ENCODE measurements at places on chromosomes 5 and 9.

- peak; percentile 90 for DNase-seq
These were observed 28.4 kb upstream of the SLC12A7 start for GRCh38 chr5:1140171-1140817.

GRCh38 chr9:132035679-132036078, 44.0 kb downstream of the MED27 start:
- no peak for DNase-seq

GRCh38 chr5:68229416-68229815, 13.9 kb downstream of the PIK3R1 start:
- no peak for DNase-seq

DNA sequence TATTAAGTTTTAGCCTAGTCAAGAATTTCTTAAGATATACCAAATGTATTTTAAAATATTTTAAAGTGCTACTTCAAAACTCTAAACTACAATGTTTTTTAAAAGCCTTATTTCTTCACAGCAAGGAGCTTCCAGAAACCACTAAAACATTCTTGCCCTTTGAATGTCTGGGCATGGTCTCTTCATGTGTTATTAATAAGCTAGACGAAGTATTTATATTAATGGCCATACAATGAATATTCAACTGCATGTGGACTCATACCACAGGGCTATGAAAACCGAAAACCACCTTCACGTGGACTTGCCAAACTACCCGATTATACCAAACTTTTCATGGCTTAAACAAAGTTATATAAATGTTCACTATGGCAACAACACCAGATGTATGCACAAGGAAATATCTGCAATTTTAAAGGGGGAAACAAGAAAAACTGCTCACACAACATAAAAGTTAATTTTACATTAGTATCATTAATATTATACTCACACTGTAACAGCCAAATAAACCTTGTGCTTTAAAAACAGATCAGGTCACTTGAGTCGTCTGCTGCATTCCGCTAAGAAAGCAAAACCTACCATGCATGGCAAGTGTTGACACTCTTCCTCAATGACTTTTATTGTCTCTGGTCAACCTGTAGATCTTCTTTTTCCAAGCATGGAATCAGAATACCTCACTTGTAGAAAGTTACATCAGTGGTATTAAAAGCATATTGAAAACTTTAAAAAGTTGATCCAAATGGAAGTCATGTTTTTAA, 246.3 kb downstream of the BNC2 start:
- DNase-seq: no peak

- DNase-seq: no peak
These were observed 425.9 kb downstream of the SPOCK1 start for GRCh38 chr5:137073189-137073588.

DNA sequence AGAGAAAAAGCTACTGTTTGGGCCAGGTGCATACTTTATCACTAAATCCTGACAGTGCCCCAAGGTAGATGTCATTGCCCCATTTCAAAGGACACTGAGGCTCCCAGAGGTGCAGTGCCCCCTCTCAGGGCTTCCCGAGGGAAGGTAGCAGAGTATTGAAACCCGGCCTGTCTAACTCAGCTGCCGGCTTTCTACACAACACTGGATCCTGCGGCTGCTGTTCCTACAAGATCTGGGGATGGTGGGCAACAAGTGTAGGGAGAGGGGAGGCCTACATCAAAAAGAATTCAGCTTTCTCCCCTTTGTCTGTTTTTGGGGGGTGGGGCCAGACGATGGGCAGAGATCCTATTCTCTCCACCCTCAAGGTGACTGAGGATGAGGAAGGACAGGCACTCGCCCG, 200.8 kb downstream of the DAB2IP start:
- no peak for DNase-seq

DNA sequence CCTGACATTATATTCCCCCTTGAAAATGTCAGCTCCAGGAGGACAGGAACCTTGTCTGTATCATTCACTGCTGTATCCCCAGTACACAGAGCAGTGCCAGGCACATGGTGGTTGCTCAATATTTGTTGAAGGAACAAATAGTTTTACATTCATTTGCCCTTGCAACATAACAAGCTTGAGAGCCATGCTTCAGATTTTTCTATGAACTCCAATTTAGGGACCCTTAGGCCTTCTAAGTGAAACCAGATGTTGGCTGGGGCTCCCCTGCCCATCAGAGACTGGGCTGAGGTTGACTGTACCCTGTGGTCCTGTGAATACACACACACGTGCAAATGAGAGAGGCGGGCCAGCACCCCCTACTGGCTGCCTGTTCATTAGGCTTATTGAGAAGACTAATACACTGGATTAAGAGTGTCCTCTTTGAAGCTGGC, 214.9 kb upstream of the WWC1 start:
- no peak for DNase-seq

- DNase-seq: no peak
These were observed 296.5 kb downstream of the MAST4 start for GRCh38 chr5:66892716-66893115.

DNA sequence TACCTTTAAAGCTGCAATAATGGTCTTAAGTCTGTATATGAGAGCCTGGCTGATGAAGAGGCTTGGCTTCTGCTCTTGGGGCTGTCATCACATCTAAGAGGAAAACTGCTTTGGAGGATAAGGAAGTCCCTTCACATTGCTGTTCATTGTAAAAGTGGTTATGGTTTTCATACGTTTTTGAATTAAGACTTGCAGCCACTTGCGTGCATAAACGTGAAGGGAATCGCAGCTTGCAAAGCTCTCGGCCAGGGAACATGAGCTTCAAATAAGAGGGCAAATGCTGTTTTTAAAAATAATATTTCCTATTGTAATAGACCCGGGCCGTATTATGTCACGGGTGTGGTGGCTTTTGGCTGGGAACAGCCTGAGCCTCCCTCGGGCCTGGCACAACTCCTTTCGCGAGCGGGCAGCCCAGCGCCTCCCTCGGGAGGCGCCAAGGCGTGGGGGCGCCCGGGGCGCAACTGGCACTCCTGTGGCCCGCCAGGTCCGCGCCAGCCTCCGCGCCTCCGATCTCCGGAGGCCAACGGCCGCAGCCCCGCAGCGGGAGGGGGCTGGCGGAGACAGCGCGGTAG, 538 bp upstream of the ARHGEF28 start:
- no peak for DNase-seq

DNA sequence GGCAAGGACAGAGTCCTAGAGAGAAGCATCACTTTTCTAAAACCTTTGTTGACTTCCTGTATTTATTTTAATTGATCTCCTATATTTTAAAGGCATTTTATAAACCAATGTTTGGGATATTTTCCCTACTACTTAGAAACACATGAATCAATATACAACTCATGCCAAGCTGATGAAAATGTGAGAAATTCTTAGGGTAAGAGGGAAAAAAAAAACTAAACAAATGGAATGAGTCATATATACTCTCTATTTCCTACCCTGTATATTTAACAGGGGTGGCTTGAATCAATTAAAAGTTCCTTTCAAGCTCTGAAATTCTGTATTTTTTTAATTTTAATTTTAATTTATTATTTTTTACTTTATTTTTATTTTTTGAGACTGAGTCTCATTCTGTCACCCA, 19.6 kb downstream of the BAAT start:
- DNase-seq: no peak

DNA sequence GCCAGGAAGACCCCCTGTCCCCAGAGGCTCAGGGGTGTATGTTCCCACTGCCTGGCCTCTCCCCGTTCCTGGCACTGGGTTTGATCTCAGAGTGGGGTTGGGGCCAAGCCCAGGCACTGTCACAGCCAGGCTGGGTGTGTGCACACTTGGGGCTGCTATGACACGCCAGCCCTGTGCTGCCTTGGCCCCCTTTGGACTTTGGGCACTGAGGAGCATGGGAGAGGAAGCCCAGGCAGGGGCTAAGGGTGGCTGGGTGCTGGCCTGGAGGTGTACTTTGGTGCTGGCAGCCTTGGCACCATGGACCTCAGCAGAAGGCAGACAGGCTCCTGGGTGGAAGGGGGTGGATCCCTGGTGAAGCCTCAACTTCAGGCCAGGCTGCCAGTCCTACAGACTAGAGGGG, 223.6 kb upstream of the ISL1 start:
- DNase-seq: no peak

GRCh38 chr9:90020276-90020871, 415.6 kb downstream of the GADD45G start:
- DNase-seq: no peak

- DNase-seq: peak; percentile 50
These were observed 11.3 kb upstream of the TMEM141 start for GRCh38 chr9:136779808-136780207.

- no peak for DNase-seq
These were observed 53.7 kb downstream of the ZNF622 start for GRCh38 chr5:16411741-16412455.

- no peak for DNase-seq
These were observed 1072.1 kb upstream of the WWC1 start for GRCh38 chr5:167219298-167219697.

GRCh38 chr9:106956971-106957370, 94.0 kb downstream of the ZNF462 start:
- no peak for DNase-seq

DNA sequence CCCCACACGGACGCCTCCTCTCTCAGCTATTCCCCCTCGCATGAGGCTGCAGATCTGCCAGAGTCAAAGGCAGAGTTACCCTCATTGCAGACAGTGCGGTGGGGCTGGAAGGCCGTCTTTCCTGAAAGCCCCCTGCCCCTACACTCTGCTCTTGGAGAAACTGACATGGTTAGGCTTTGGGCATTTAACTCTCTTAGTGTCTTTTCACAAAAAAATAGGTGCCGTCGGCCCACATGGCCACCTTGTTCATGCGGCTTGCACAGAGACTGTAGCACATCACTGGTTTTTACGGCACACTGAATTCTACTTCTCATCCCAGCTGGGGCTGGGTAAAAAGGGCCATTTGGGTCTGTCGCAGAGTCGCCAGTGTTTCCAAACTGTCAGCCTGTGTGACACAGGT, 107.6 kb downstream of the ENTREP1 start:
- DNase-seq: no peak

DNA sequence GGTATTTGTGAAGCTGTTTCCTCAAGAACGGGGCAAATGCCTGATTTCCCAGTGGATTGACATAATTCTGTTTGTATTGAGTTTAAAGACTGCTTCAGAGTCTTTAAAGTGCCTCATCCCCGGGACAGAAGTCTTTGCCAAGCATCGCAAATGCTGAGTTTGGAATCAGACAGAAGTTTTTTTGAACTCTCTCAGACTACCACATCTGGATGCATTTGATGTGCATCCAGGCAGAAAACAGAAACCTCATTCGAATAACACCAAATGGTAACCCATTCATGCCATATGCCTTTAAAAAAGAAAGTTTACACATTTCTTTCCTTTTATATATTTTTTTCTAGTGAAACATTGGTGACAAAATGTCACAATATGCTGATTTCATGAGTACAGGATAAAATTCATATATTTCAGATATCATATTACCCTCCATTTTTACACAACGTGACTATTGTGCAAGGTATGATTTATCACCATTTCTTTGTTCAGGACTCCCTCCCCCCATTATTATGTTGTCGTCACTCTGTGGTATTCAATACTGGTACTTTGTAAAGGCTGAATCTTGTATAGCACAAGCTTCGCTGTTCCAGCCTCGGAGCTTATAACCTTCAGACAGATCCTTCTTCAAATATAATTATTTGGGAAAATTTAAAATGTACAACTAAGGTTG, 91.1 kb downstream of the ZNF608 start:
- DNase-seq: no peak

GRCh38 chr5:157487358-157487757, 27.3 kb downstream of the NIPAL4 start:
- no peak for DNase-seq

DNA sequence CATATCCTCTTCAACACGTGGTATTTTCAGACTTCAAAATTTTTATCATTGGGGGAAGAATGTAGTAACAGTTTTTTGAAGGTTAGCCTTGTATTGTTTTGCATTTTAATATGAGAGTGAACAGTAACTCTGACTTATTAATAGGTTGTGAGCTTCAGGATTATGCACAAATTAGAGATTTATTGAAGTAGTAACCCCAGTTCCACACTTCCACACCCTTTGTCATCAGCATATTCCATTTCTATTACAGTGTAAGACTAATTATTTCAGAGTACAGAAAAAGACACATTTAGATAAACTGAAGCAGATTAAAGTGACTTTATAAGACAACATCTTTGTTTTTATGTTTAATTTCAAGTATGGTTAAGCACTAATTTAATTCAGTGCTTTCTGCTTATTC, 105.7 kb downstream of the CDC42SE2 start:
- DNase-seq: no peak

GRCh38 chr5:157335534-157336422, 69.9 kb downstream of the CYFIP2 start:
- DNase-seq: peak; percentile 70

DNA sequence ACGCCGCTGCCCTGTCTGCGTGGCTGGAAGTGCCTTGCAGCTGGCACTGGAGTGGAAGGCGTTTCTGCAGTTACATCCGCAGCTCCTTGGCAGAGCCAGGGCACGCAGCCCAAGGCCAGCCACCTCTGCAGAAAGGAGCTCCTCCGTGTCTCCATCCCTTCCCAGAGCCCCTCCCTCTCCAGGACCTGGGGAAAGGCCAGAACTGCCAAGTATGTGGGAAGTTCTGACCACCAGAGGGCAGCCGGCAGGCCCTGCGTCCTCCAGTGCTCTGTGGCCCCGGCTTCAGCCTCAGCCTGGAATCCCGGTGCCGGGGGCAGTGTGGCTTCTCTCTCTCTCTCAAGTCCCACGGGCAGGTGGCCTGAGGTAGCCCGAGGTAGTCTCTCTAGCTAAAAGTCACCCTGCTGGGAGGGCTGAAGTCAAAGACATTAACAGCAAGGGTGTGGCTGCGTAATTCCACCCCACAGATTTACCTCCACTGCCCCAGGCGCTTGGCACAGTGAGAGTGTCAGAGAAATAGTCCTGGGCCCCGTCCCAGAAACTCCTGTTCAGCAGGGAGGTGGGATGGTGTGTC, 101.7 kb upstream of the FCN2 start:
- DNase-seq: peak; percentile 86

All from T47D (cell line).